ENCODE measurements at places on chromosomes 5 and 9.

GRCh38 chr5:7663808-7664207 is 187.1 kb downstream of the CFAP90 start:
- DNase-seq = no peak

- no peak for DNase-seq
Measured at GRCh38 chr5:87241555-87241954, 26.1 kb upstream of the RASA1 start.

- no peak for DNase-seq
Measured at GRCh38 chr9:108160039-108160438, 670.5 kb upstream of the KLF4 start.

- no peak for DNase-seq
Measured at GRCh38 chr9:135144581-135145170, 57.2 kb downstream of the OLFM1 start.

DNA sequence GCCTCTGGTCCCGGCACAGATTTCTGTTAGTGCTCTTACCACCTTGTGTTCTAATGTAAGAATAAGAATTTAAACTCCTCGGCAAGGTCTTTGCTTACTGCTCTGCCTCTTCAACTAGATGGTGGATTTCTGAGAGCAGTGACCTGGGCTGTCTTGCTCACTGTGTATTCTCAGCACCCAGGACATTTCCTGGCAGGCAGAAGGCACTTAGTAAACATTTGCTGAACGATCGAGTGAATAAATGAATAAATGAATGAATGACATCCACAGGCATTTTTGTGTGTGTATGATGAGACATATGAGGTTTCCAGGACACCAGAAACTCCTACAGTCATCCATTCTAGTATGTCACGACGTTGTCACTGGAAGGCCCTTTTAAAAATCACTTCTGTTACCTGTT is 143.2 kb downstream of the BOD1 start:
- no peak for DNase-seq

DNA sequence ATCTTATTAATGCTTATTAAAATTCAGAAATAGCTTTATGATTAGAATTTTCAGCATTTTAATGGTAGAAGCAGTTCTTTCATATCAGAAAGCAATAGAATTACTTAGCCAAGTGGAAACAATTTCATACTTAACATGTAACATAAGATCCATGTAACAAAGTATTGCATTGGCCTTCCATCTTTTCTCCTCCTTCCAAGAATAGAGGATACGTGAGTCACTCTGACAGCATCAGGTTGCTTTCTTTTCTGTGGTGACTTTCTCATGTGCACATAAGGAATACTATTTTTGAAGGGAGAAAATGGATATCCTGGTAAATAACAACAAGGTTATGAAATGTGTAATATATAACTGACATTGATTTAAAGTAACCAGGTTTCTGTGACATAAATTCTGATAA is 272.2 kb downstream of the ANXA1 start:
- DNase-seq = no peak

DNA sequence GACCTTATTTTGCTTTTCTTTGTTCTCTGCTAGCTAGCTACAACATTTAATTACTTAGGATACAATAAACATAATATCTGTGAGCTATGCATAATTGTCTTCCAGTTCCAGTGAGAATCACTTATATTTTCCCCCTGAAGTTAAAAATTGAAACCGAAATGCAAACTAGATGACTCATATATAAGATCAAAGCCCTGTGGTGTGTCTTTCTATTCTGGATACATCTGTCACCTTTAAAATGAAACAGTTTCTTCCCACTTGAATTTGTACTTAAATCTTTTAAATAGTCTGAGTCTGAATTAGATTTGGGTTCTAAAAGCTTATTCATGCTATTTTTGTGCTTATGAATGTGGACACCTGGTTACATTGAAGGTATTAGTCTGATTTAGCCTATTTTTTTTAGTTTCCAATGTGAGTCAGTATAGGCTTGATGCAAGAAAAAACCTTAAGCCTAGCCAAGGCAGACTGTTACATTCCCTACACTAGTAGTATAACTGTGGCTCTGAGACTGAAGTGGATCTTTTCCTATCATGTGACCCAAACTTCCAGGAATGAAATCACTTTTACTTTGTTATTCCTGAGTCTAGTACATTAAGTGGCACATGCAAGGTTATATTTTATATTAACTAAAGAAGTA is 703.5 kb upstream of the RGMB start:
- DNase-seq = no peak

DNA sequence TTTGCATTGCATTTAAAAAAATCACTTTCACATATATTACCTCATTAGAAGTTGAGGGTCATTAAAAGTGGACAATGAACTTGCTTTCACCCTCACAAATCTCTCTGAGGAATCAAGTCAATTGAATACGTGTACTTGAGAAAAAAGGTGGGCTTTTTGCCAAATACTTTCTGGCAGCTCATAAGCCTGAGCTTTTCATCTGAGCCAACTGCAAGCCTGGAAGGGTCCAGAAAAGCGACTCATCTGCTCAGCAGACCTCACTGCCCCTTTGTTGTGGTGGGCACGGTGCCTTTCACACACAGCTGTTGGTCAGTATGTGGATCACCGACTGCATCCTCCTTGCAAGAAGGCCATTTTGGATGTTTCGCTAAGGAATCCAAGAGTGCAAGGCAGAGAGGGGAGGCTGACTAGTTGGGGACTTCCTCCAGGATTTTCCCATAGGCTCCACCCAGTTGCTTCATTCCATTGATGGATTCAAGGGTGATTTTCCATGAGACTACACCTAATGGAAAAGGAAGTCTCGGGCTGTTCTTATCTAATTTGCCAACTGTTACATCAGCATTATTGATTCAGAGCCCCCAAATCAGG is 564.7 kb downstream of the PDE4D start:
- DNase-seq = no peak

DNA sequence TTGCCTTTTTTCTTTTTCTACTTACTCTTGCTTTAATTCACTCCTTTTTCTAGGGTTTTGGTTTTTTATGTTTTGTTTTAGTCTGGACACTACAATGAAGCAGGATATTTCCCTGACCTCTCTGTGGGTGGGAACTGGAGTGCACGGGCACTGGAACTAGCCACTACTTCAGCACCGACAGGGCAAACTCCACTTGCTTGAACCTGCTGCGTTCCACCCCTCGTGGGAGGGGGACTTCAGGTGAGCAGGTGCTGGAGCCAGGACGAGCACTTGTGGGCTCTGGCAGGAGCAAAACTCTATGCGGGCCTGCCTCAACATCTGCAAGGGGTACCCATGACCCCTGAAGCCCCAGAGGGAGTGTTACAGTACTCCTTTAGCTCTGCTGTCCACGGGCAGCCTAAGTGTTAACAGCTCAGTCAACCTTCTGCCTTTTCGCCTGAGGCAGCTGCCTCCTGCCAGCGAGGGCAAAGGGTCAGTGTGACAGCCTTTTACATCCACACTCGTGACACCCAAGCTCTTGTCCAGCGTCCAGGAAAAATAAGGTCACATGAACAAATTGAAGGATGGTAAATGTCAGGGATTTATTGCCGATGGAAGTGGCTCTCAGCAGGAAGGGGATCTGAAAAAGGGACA is 144.1 kb upstream of the NFIL3 start:
- peak; percentile 60 for DNase-seq

DNA sequence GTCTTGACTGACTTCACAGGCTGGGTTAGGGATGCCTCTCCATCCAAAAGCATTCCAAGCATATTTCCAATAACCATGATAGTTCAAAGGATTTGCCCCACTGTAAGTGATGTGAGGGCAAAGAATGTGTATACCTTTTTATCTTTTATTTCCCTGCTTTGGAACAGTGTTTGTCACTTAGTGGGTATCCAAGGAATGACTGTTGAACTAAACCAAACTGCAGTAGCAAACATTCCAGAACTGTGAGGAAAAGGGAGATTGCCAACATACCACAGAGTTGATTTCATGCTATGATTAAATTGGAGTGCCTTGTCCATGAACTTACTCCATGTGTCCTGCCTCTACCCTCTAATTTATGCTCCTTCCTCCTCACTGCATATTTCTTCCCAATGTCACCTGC is 400.0 kb downstream of the KIAA0825 start:
- DNase-seq = no peak

- no peak for DNase-seq
Measured at GRCh38 chr5:75885321-75885720, 168.1 kb upstream of the POC5 start.

- no peak for DNase-seq
Measured at GRCh38 chr9:119736491-119737454, 367.5 kb upstream of the BRINP1 start.

DNA sequence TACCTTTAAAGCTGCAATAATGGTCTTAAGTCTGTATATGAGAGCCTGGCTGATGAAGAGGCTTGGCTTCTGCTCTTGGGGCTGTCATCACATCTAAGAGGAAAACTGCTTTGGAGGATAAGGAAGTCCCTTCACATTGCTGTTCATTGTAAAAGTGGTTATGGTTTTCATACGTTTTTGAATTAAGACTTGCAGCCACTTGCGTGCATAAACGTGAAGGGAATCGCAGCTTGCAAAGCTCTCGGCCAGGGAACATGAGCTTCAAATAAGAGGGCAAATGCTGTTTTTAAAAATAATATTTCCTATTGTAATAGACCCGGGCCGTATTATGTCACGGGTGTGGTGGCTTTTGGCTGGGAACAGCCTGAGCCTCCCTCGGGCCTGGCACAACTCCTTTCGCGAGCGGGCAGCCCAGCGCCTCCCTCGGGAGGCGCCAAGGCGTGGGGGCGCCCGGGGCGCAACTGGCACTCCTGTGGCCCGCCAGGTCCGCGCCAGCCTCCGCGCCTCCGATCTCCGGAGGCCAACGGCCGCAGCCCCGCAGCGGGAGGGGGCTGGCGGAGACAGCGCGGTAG is 538 bp upstream of the ARHGEF28 start:
- DNase-seq = no peak

DNA sequence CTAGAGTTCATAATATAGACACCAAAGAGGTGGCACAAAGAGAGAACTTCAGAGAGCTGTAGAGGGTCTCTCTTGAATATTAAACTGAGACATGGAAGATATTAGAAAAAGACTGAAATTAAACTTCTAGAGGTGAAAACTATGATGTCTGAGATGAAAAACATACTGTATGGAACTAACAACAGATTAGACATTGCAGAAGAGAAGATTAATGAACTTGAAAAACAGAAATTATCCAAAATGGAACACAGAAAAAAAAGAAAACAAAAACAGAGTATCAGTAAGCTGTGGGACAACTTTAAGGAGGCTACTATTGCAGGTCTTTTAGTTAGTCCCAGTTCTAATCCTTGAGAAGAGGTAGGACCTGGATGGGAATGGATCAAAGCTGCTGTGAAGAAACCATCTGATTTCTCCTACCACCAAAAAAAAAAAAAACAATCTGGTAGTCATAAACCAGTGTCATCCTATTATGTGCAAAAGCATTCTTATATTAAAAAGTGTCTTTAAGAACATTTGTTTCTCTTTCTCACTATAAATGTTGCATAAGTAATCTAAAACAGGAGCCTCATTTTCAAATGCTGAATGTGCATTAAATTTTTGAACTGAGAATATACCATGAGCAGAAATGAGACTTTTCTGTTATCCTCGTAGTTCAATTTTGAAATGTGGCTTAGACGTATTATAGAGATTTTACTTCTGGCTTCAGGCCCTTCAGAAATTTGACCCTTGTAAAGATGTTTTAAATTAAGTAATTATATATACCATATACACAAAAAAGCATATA is 96.2 kb downstream of the ERMP1 start:
- DNase-seq = no peak

DNA sequence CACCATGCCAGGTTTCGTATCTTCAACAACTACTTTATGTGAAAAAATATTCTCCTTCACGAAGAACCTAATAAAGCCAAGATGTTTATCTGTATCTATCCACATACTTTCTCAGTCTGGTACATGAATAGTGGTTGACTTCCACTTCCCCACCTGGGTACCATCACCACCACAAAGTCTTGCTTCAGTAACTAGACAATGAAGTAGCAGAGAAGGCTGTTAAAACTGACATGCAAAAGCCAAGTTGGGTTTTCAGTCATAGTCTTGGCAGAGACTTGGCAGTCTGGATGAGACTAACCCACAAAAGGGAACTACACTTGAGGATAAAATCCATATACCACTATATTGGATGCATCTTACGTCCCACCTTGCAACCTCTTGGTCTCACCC is 5.0 kb downstream of the P4HA2 start:
- no peak for DNase-seq

DNA sequence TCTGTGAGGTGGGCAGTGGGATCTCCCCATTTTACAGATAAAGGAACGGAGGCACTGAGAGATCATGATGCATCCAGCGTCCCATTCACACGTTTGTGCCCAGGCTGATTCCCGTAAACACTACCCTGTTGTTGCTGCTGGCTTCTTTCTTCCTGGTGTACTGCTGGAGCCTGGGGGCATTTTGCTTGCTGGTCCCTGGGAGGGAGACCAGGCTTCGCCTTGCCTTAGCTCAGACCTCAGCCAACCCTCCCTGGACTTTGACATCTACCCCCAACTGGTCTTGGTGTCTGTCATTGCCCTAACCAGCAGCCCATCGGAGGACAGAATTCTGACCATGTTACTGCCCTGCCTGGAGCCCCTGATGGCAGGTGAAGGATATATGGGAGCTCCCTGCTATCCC is 82.4 kb downstream of the ZNF618 start:
- peak; percentile 64 for DNase-seq

DNA sequence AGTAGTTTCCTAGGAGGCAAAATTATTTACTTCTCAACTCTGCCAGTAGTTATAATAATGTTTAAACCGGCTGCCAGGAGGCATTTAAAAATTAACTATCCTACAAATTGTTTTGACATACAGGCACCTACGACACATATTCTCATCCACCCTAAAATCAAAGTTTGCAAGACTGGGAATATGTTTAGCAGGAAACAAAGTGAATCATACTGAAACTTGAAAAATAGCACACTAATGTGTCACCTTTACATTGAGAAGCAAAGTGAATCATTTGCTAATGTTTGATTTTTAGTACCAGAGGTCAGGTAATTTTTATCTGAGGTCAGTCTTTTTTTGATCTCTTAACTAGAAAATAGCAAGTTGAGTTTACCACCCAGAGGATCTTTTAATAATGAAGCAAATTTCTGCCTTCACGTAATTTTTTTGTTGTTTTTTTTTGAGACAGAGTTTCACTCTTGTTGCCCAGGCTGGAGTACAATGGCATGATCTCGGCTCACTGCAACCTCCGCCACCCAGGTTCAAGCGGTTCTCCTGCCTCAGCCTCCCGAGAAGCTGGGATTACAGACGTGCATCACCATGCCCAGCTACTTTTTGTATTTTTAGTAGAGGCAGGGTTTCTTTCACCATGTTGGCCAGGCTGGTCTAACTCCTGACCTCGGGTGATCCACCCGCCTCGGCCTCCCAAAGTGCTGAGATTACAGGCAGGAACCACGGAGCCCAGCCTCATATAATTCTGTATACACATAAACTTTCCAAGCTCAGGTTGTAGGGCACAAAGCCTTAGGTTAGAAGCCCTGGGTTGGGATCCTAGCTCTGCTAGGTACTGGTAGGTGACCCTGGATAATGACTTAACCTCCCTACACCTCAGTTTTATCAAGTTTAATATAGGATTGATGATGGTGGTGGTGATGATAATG is 124.3 kb downstream of the UGCG start:
- DNase-seq = no peak

GRCh38 chr5:92364986-92365550 is 982.0 kb upstream of the ARRDC3 start:
- no peak for DNase-seq

Data from cardiac septum (tissue), 1 donor.